ENCODE measurements at places on chromosomes 13 and 19. TPM values are rescaled to one million over a fixed set of nuclear protein-coding genes. Genes with fewer than 3 reads are reported as not detected.

DNA sequence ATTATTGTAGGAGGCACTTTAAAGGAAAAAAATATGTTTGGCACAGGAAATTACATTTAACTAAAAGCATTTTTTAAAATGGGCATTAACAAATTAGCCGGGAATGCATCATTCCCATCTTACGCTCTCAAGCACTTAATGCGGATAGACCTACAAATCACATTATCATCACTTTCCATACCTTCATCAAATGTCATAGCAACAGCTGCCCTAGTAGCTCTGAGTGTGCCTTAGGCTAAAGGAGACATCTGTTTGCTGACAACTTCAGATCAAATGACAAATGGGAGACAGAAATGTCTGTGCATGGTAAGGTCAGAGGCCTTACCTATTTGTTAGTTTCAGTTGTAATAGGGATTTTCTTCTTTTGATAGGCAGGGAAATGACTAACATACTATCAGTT, 773.2 kb upstream of the SLC10A2 start:
- no peaks in the 10 kb centered on the region for H3K27me3 ChIP-seq
- no peak overlapping the region for H3K27ac ChIP-seq
- no peaks in the 10 kb centered on the region for H3K36me3 ChIP-seq
- no peaks in the 10 kb centered on the region for H3K4me1 ChIP-seq

- H3K27me3 ChIP-seq, result no peaks in the 10 kb centered on the region
- H3K4me1 ChIP-seq, result no peaks in the 10 kb centered on the region
- no peak overlapping the region for H3K27ac ChIP-seq
- DNase-seq, result no peak
- H3K36me3 ChIP-seq, result no peaks in the 10 kb centered on the region
Observed at GRCh38 chr13:48510698-48511097, 22.2 kb downstream of the RCBTB2 start.

DNA sequence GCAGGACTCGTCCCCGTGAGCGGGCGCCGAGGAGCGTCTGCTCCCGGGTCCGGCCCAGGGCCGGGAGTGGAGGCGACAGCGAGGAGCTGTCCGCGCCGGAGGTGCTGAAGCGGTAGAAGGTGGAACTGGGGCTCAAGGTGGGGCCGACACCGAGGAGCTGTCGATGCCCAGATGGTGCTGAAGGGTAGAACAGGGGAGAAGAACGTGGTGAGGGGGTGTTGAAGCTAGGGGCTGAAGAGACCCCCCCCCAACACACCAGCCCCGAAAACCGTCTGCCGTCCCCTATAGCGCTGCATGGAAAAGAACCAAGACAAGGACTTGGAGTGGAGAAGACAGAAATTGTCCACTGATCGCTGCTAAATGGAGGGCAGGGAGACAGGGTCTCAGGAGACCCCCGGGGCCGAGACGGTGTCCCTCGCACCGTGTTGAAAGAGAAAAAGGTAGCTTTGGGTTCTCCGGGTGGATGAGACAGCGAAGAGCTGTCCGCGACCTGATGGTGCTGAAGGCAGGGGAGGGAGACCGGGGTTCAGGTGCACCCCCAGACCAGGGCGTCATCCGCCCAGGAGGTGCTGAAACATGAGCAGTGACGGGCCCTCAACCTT, 7.1 kb upstream of the PDE4C start:
- no peak overlapping the region for H3K27ac ChIP-seq
- DNase-seq, result peak; percentile 50
- no peaks in the 10 kb centered on the region for H3K36me3 ChIP-seq
- peaks cover 9% of the 10 kb centered on the region for H3K4me1 ChIP-seq

DNA sequence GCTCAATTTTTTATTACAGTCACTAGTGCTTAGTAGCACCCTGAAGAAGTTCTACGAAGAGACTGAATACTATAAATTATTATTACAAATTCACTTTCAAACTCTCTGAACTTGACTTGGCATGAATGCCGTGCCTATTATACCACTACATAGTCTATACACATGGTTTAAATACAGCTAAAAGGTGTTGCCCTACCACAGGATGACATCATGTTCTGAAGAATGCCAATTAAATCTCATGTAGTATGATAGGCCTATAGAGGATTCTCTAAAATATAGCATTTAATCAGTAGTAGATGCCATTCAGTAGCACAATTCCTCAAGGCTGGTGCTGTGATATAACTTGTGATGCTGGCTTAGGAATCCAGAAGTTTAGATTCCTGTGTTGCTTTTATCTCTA, 16.7 kb upstream of the POSTN start:
- no peaks in the 10 kb centered on the region for H3K36me3 ChIP-seq
- no peaks in the 10 kb centered on the region for H3K4me1 ChIP-seq
- H3K27ac ChIP-seq, result no peak overlapping the region
- no peak overlapping the region for H3K4me3 ChIP-seq

DNA sequence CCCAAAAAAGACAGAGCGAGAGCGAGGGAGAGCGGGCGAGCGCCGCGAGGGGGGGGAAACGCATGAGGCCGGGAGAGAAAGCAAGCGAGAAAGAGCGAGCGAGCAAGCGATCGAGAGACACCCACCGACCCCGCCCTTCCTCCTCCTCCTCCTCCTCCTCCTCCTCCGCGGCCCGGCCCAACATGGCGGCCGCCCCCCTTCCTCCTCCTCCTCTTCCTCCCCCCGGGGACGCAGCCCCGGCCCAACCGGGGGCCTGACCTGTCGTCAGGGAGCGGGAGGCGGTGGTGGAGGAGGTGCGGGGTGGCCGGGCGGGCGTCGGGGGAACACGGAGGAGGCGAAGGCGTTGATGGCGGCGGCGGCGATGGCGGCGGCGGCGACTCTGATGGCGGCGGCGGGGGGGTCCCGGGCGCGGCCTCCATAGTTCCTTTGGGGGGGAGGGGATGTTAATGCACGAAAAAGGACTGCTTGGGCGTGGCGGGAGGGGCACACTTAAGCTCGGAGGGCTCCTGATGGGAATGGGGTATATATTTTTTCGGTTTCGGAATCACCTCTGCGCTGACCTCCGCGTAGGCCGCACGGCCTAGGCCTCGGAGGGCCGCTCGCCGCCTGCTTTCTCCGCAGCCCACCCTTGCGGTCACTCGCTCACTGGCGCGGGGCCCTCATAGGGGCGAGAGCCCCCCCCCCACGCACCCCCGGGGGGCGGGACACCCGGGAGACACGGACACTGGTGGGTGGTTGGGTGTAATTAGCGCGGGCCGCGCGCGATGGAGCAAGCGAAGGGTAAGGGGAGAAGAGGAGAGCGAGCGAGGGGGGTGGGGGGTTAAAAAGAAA, 1.2 kb downstream of the ZC3H4 start:
- H3K4me3 ChIP-seq, result peak overlapping the region; percentile 97
- no peaks in the 10 kb centered on the region for H3K36me3 ChIP-seq
- H3K27me3 ChIP-seq, result no peaks in the 10 kb centered on the region

The LRG1 gene
- total RNA-seq, result 0.06 TPM
